Uterus (tissue), 4 donors: ENCODE measurements at places on chromosomes 12 and 14. TPM values are rescaled to one million over a fixed set of nuclear protein-coding genes. Genes with fewer than 3 reads are reported as not detected.

DNA sequence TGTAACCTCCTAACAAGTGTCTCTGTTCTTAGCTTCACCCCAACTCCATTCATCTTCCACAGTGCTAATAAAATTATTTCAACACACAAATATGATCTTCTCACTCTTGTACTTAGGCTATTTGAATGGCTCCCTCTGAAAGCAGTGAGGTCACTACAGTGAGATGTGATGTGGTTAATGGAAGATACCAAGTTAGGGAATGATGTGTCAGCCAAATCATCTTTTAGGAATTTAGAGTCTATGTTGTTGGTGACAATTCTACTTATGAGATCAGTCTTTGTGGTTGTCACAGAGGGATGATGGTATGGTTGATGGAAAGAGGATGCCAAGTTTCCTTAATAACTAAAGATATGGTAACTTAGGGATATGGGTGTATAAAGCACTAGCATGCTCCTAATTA is 57.6 kb downstream of the POLR3B start:
- DNase-seq, result no peak
- H3K27me3 ChIP-seq, result no peaks in the 10 kb centered on the region
- H3K4me3 ChIP-seq, result no peak overlapping the region
- H3K36me3 ChIP-seq, result no peaks in the 10 kb centered on the region
- H3K27ac ChIP-seq, result no peak overlapping the region
- H3K4me1 ChIP-seq, result no peaks in the 10 kb centered on the region

DNA sequence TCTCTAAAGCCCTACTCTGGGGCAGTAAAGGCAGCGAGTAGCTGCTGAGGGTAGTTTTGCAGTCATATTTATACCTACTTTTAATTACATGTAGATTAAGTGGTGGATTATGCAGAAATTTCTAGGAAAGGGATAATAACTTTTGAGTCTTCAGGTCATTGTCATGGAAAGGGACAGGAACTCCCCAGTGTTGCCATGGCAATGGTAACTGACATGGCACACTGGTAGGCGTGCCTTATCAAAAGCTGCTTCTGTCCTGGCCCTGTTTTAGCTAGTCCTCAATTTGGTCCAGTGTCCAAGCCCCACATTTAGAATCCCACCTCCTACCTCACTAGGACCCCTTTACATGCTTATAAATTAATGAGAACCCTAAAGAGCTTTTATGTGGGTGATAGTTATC is 303.1 kb downstream of the VRK1 start:
- no peak overlapping the region for H3K27ac ChIP-seq
- H3K27me3 ChIP-seq, result no peaks in the 10 kb centered on the region
- no peak for DNase-seq
- H3K36me3 ChIP-seq, result no peaks in the 10 kb centered on the region

Gene CD4
- total RNA-seq, result 8.4 TPM

- H3K36me3 ChIP-seq, result no peaks in the 10 kb centered on the region
- H3K4me1 ChIP-seq, result peaks cover 14% of the 10 kb centered on the region
- DNase-seq, result no peak
- no peak overlapping the region for H3K4me3 ChIP-seq
Observed at GRCh38 chr14:24335461-24336171, 745 bp upstream of the ADCY4 start.

DNA sequence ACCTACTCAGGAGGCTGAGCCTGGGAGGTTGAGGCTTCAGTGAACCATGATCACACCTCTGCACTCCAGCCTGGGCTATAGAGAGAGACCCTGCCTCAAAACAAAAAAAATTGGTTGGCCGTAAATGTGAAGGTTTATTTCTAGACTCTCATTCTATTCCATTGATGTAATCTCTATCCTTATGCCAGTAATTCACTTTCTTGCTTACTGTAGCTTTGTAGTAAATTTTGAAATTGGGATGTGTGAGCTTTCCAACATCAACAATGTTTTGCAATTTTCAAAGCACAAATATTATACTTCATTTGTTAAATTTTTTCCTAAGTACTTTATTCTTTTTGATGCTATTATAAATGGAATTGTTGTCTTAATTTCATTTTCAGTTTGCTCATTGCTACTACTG is 24.6 kb downstream of the LIN52 start:
- H3K27me3 ChIP-seq, result no peaks in the 10 kb centered on the region
- H3K27ac ChIP-seq, result no peak overlapping the region
- no peaks in the 10 kb centered on the region for H3K36me3 ChIP-seq
- DNase-seq, result no peak
- H3K4me1 ChIP-seq, result no peaks in the 10 kb centered on the region

- no peaks in the 10 kb centered on the region for H3K27me3 ChIP-seq
- H3K4me1 ChIP-seq, result no peaks in the 10 kb centered on the region
- no peak for DNase-seq
- H3K27ac ChIP-seq, result no peak overlapping the region
- H3K4me3 ChIP-seq, result no peak overlapping the region
Observed at GRCh38 chr12:3976351-3976938, 103.2 kb upstream of the PARP11 start.
